ENCODE measurements at places on chromosomes 4 and X.

DNA sequence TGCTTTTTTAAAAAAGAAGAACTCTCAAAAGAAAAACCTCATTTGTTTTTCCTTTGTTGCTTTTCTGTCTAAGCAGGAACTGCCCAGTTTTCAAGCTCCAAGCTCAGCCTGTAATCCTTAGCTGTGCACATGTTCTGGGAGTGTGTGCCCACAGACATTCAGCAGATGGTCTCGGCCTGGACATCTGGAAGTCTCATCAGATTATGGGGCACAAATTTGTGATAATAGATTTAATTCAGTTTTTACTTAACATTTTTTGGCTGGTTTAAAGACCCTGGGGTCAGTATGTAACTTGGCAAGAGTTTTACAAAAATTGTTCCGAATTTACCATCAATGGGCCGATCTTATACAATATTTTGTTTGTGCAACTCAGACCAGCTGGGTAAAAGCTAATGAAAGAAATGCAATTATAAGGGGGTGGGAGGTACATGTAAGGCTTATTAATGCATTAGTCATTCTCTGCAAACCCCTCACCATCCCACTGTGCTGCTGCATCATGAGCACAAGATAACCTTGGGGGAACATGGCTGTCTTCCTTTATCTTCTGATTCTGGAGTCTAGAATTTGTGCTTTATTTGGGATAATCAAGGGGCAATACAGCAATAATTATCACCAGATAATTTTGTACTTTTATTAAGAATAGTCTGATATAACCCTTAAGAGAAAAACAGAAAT lies 86.9 kb upstream of the PHOX2B start:
- DNase-seq = no peak

- no peak for DNase-seq
Observed at GRCh38 chr4:76540486-76540885, 105.5 kb downstream of the SHROOM3 start.

GRCh38 chr4:139453041-139453370 lies 915 bp upstream of the RAB33B start:
- DNase-seq = no peak

- no peak for DNase-seq
Observed at GRCh38 chr4:98613453-98614075, 44.8 kb downstream of the TSPAN5 start.

- no peak for DNase-seq
Observed at GRCh38 chr4:94642561-94642866, 115.2 kb upstream of the BMPR1B start.

GRCh38 chrX:111504941-111505340 lies 6.5 kb upstream of the SERTM2 start:
- no peak for DNase-seq

Data from hematopoietic multipotent progenitor cell treated with erythropoietin and hydrocortisone succinate and interleukin-3 and kit ligand, for 17 days (in vitro differentiated cells).